ENCODE measurements at places on chromosomes 11 and 22. TPM values are rescaled to one million over a fixed set of nuclear protein-coding genes. Genes with fewer than 3 reads are reported as not detected.

- DNase-seq, result no peak
- no peaks in the 10 kb centered on the region for H3K36me3 ChIP-seq
- H3K27ac ChIP-seq, result no peak overlapping the region
- no peaks in the 10 kb centered on the region for H3K27me3 ChIP-seq
- no peaks in the 10 kb centered on the region for H3K4me1 ChIP-seq
Measured at GRCh38 chr11:63745304-63746170, 23.0 kb downstream of the ZFTA start.

DNA sequence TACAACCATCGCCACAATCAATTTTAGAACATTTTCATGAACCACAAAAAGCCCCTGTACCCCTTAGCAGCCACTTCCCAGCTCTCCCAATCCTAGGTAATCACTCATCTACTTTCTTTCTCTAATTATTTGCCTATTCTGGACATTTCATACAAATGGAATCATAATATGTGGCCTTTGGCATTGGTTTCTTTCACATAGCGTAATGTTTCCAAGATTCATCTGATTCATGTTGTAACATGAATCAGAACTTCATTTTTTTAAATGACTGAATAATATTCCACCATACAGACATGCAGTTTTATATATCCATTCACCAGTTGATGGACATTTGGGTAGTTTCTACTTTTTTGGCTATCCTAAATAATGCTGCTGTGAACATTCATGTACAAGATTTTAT, 56.2 kb upstream of the RCN1 start:
- no peaks in the 10 kb centered on the region for H3K27me3 ChIP-seq
- no peaks in the 10 kb centered on the region for H3K36me3 ChIP-seq
- no peak overlapping the region for H3K27ac ChIP-seq
- no peaks in the 10 kb centered on the region for H3K4me1 ChIP-seq
- no peak for DNase-seq

DNA sequence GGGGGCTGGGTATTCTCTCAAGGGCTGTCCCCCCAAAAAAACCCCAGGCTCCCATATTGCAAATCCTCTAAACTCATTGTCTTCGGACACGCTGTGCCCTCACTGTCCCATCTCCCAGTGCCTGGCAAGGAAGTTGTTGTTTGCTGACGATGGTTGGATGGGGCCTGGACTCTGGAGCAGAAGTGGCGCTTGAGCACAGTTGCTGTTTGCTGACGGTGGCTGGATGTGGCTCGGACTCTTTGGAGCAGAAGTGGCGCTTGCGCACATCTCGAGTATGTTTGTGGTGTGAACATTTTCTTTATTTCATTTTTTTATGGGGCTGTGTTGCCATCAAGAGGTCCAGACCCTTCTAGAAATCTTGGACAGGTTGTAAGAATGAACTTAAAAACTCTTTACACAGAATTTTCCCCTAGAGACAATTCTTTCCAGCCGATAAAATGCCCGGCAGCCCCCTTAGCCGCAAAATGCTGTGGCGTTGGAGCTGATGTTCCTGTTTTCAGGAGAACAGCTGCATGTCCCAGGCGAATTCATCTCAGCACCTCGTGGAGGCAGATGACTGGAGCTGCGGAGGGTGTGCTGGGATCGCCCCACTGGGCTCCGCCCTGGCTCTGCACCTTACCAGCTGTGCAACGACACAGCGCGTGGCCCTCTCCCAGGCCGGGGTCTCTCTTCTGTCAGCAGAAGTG, 1167.4 kb downstream of the BRD1 start:
- no peaks in the 10 kb centered on the region for H3K4me1 ChIP-seq
- no peak for DNase-seq
- no peaks in the 10 kb centered on the region for H3K27me3 ChIP-seq

DNA sequence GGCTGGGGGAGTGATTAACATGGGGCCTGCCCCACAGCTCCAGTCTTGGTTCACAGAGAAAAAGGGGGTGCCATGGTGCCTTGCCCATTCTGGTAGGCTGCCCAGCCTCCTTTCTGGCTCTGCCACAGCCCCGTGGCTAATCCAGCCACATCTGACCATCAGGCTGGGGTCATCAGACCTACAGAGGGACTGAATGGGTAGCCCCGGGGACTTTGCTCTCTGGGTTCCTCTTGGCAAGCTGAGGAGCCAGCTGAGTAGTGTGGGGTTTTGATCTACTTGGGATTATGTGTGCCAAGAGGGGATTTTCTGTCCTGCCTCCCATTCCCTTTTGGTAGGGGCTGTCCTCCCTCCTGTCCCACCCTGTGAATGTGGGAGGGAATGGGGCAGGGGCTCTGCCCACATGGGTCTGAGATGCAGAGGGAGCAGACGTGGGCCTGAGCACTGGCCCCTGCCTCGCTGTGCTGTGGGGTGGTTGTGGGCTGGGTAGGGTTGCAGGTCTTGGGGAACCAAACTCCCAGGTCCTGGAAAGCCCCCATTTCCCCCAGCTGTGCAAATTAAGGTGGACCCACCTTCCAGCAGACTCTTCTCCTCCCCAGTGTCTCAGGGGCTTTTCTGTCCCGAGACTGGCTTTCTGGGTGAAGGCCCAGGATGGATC, 32.0 kb downstream of the CD82 start:
- no peaks in the 10 kb centered on the region for H3K36me3 ChIP-seq
- H3K27me3 ChIP-seq, result no peaks in the 10 kb centered on the region
- no peak for DNase-seq
- H3K4me1 ChIP-seq, result peaks cover 40% of the 10 kb centered on the region
- H3K27ac ChIP-seq, result no peak overlapping the region

- H3K27ac ChIP-seq, result peak overlapping the region; percentile 93
- peaks cover 71% of the 10 kb centered on the region for H3K36me3 ChIP-seq
- DNase-seq, result no peak
Measured at GRCh38 chr22:37229012-37229804, 14.9 kb downstream of the RAC2 start.

- no peak overlapping the region for H3K27ac ChIP-seq
- no peaks in the 10 kb centered on the region for H3K4me1 ChIP-seq
- no peak overlapping the region for H3K4me3 ChIP-seq
- no peaks in the 10 kb centered on the region for H3K27me3 ChIP-seq
Measured at GRCh38 chr11:10564696-10565318, 3.7 kb downstream of the LYVE1 start.

DNA sequence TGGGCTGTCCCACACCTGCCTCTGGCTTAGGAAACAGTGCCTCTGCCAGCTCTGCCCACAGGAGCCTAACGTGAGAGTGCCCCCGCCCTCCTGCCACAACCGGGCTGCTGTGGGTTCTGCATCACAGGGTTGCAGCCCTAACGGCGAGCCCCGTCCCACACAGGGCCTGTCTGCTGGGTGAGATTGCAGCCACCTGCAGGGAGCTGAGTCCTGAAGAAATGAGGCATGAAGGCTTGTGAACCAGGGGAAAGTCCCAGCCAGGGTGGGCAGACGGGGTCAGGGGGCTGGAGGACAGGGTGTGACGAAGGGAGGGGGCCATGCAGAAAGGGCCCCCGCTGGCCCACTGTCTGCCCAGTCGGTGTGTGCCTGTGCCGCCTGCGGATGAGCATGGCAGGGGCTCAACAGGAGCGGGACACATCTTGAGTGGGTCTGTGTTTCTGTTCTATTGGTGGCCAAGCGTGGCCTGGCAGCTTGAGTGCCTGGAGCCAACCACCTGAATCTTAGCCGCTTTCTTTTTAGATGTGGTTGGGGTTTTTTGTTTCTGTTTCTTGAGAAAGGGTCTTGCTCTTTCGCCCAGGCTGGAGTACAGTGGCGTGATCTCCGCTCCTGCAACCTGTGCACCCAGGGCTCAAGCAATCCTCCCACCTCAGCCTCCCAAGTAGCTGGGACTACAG, 38.9 kb downstream of the CTTN start:
- no peaks in the 10 kb centered on the region for H3K4me1 ChIP-seq
- no peak overlapping the region for H3K27ac ChIP-seq
- no peaks in the 10 kb centered on the region for H3K36me3 ChIP-seq
- DNase-seq, result no peak
- no peak overlapping the region for H3K4me3 ChIP-seq

GRCh38 chr11:38791346-38791961, 2193.4 kb upstream of the RAG2 start:
- H3K36me3 ChIP-seq, result no peaks in the 10 kb centered on the region
- H3K4me1 ChIP-seq, result no peaks in the 10 kb centered on the region
- no peak overlapping the region for H3K27ac ChIP-seq

DNA sequence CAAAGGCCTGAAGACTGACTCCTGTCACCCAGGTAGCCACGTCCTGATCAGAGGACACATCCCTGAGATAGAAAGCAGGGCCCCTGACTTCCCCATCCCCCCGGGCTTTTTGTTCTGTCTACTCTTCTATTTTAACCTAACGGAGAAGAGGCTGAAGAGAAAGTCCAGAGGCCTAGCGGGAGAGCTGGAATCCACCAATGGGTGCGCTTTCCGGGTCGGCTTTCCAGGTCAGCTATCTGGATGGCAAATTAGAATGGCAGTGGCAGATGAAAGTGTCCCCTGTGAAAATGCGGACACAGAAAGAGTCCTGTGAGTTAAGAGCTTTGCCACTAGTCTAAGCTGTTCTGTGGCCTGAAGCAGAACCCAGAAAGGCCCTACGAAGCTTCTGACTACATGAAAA, 13.1 kb upstream of the SERPING1 start:
- no peak overlapping the region for H3K27ac ChIP-seq
- H3K4me3 ChIP-seq, result no peak overlapping the region
- H3K36me3 ChIP-seq, result no peaks in the 10 kb centered on the region
- no peaks in the 10 kb centered on the region for H3K27me3 ChIP-seq
- no peak for DNase-seq
- no peaks in the 10 kb centered on the region for H3K4me1 ChIP-seq

GRCh38 chr11:62081378-62082291, 42.2 kb upstream of the INCENP start:
- no peaks in the 10 kb centered on the region for H3K27me3 ChIP-seq
- H3K36me3 ChIP-seq, result no peaks in the 10 kb centered on the region
- DNase-seq, result peak; percentile 76
- H3K4me3 ChIP-seq, result peak overlapping the region; percentile 27
- H3K27ac ChIP-seq, result no peak overlapping the region

DNA sequence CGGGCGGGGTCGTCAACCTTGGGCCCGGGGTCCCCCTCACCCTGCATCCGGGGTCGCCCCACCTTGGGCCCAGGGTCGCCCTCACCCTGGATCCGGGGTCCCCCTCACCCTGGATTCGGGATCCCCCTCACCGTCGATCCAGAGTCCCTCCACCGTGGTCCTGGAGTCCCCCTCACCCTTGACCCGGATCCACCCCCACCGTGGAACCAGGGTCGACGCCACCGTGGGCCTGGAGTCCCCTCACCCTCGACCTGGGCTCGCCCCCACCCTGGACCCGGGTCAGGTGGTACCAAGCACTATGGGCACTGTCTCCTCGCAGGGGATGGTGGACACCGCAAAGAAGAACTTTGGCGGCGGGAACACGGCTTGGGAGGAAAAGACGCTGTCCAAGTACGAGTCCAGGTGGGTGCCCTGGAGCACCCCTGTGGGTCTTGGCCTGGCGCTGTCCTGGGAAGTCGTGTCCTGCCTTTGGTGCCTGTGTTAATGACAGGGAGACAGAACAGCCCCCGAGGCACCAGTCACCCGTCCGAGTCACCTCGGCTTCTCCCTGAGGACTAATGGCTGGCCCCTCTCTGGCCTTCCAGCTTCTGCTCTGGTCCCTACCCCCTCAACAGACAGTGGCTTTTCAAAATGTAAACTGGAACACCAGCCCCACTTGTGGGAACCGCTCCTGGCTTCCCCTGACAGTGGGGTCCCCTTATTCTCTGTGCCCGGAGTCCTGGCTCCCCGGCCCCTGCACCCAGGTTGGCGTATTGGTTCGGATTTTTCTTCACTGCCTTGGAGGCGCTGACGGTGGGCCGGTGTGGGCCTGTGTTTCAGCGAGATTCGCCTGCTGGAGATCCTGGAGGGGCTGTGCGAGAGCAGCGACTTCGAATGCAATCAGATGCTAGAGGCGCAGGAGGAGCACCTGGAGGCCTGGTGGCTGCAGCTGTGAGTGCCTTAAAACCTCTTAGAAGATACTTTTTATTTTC, 762 bp downstream of the CRELD2 start:
- peak overlapping the region; percentile 78 for H3K4me3 ChIP-seq
- no peaks in the 10 kb centered on the region for H3K27me3 ChIP-seq
- DNase-seq, result no peak
- peak overlapping the region; percentile 6 for H3K27ac ChIP-seq
- H3K4me1 ChIP-seq, result peaks cover 18% of the 10 kb centered on the region

- H3K4me3 ChIP-seq, result no peak overlapping the region
- no peaks in the 10 kb centered on the region for H3K36me3 ChIP-seq
- no peak overlapping the region for H3K27ac ChIP-seq
Measured at GRCh38 chr11:134270250-134270714, 5.9 kb upstream of the GLB1L3 start.

GRCh38 chr11:66328031-66328301, 8.3 kb downstream of the RIN1 start:
- H3K4me1 ChIP-seq, result peaks cover 40% of the 10 kb centered on the region
- peak; percentile 50 for DNase-seq
- peak overlapping the region; percentile 2 for H3K4me3 ChIP-seq
- no peaks in the 10 kb centered on the region for H3K27me3 ChIP-seq
- H3K27ac ChIP-seq, result peak overlapping the region; percentile 22

- H3K4me1 ChIP-seq, result no peaks in the 10 kb centered on the region
- peak within 1 kb of the TSS; percentile 41 for H3K4me3 ChIP-seq
- no peaks in the 10 kb centered on the region for H3K36me3 ChIP-seq
- H3K27me3 ChIP-seq, result peaks cover 32% of the 10 kb centered on the region
- no peak within 1 kb of the TSS for H3K27ac ChIP-seq
- DNase-seq, result no peak
Measured at GRCh38 chr11:75668451-75669297, at the start of gene MAP6. TSS of gene MAP6 (minus strand) at chr11:75669038. CDS start at chr11:75668369, 669 bp downstream.

DNA sequence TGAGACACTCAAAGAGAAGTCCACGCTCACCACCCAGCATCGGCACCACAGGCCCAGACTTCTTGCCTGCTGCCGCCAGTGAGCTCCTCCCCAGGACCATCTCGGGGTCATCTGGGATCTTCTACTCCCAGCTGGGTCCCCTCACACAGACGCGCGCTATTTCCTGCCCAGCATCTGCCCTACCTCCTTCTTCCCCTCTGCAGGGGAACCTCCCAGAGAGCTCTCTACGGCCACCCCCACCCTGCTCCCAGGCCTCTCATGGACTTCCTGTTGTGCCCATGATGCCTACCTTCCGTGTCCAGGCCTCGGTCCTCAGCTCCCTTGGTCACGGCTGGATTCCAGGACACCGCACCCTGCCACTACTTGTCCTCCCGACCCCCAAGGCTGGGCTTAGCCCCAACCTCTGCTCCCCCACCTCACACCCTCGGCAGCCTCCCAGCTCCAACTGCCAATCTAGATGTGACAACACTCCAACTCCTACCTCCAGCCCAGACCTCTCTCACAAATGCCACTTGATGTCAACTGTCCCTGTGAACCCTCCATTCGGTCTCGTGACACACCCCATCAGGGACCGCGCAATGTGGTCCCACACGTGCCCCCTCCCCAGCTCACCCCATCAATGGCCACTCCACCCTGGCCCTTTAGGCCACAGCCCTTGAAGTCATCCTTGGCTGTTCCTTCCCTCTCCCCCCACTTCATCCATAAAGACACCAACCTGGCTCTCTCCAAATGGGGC, 45.3 kb downstream of the SGSM3 start:
- peaks cover 15% of the 10 kb centered on the region for H3K4me1 ChIP-seq
- DNase-seq, result peak; percentile 26
- no peak overlapping the region for H3K27ac ChIP-seq
- peaks cover 36% of the 10 kb centered on the region for H3K36me3 ChIP-seq
- H3K27me3 ChIP-seq, result no peaks in the 10 kb centered on the region

TRIM49 gene
- total RNA-seq, result not detected

DUSP8 gene
- total RNA-seq, result 2.3 TPM

OSBP2 gene
- total RNA-seq, result 0.66 TPM

MGAT3 gene
- total RNA-seq, result 0.27 TPM

RBMXL2 gene
- not detected for total RNA-seq

FOLR3 gene
- not detected for total RNA-seq

HBB gene
- not detected for total RNA-seq

All from CD8-positive, alpha-beta memory T cell (primary cell).